Placental epithelial cell (primary cell): ENCODE measurements at places on chromosomes 2 and 18. TPM values are rescaled to one million over a fixed set of nuclear protein-coding genes. Genes with fewer than 3 reads are reported as not detected.

TSHZ1 gene
- total RNA-seq = 11.8 and 14.4 TPM in 2 replicates

LBX2 gene
- 1.8 and 7.9 TPM in 2 replicates for total RNA-seq

OTX1 gene
- total RNA-seq = 0.33 TPM in 1 of 2 replicates, not detected in the other

TRABD2A gene
- total RNA-seq = 0.54 and 2.4 TPM in 2 replicates

MAPRE3 gene
- 1.3 and 2.0 TPM in 2 replicates for total RNA-seq

ZAP70 gene
- total RNA-seq = 0.11 TPM in 1 of 2 replicates, not detected in the other

CFC1 gene
- not detected in 2 replicates for total RNA-seq

PAX3 gene
- total RNA-seq = not detected in 2 replicates

NXPH2 gene
- not detected in 2 replicates for total RNA-seq

PLEKHM3 gene
- 15.3 and 18.8 TPM in 2 replicates for total RNA-seq

HTR2B gene
- total RNA-seq = under 0.01 TPM in 1 of 2 replicates, not detected in the other

STK17B gene
- total RNA-seq = 20.8 and 31.0 TPM in 2 replicates

DSG1 gene
- 1.2 and 2.9 TPM in 2 replicates for total RNA-seq

GAL3ST2 gene
- 0.79 TPM in 1 of 2 replicates, not detected in the other for total RNA-seq

MC4R gene
- total RNA-seq = not detected in 2 replicates

PROM2 gene
- total RNA-seq = 101 and 124 TPM in 2 replicates

ADD2 gene
- total RNA-seq = not detected in 2 replicates

TLX2 gene
- total RNA-seq = not detected in 2 replicates

GPR45 gene
- total RNA-seq = 0.33 TPM in 1 of 2 replicates, not detected in the other

TNS1 gene
- total RNA-seq = 5.5 and 6.3 TPM in 2 replicates

AQP12B gene
- not detected in 2 replicates for total RNA-seq

EPB41L3 gene
- total RNA-seq = 89.9 and 122 TPM in 2 replicates

SH3YL1 gene
- 44.9 and 77.7 TPM in 2 replicates for total RNA-seq

AKAIN1 gene
- not detected in 2 replicates for total RNA-seq

TUBA4A gene
- 5.1 and 69.6 TPM in 2 replicates for total RNA-seq

CDH19 gene
- total RNA-seq = not detected in 2 replicates

EGR4 gene
- not detected in 2 replicates for total RNA-seq

ATP6V1C2 gene
- under 0.01 TPM in 1 of 2 replicates, not detected in the other for total RNA-seq

PMAIP1 gene
- total RNA-seq = 0.79 and 1.5 TPM in 2 replicates

BMP10 gene
- total RNA-seq = not detected in 2 replicates

IL36G gene
- total RNA-seq = not detected in 2 replicates

CERS6 gene
- total RNA-seq = 48.3 and 64.3 TPM in 2 replicates

RUFY4 gene
- not detected in 2 replicates for total RNA-seq

PCARE gene
- total RNA-seq = under 0.01 TPM in 1 of 2 replicates, not detected in the other

COL5A2 gene
- total RNA-seq = 146 and 246 TPM in 2 replicates

IL36RN gene
- total RNA-seq = 8.6 and 23.4 TPM in 2 replicates

FTCDNL1 gene
- 0.79 and 1.3 TPM in 2 replicates for total RNA-seq

FAM237A gene
- total RNA-seq = not detected in 2 replicates

RTP5 gene
- total RNA-seq = not detected in 2 replicates
